ENCODE measurements at places on chromosomes 4 and X.

GRCh38 chr4:149534779-149535178 lies 280.9 kb downstream of the IQCM start:
- no peak for DNase-seq

- DNase-seq = no peak
These were observed 16.2 kb downstream of the HPF1 start for GRCh38 chr4:169741569-169741968.

DNA sequence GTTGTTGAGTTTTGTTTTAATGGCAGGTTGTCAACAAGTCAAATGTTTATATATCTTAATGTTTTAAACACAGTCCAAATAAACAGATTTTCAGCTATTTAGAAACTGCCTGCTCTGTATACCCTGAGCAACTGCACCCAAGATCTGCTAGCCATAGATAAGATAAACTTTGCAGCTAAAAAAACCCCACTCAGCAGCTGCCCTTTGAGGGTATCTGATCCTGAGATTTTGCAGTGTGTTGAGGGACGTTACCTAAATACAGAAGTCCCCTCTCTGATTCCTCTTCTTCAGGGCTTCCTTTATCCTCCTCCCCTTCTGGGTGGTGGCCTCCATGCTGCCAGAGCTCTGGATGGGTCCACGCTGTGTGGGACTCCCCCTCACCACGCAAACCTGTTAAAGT lies 11.0 kb upstream of the FGG start:
- DNase-seq = no peak

- no peak for DNase-seq
These were observed 58.0 kb downstream of the STAP1 start for GRCh38 chr4:67616478-67616877.

- DNase-seq = no peak
These were observed 85.9 kb upstream of the PAQR3 start for GRCh38 chr4:79025170-79025569.

DNA sequence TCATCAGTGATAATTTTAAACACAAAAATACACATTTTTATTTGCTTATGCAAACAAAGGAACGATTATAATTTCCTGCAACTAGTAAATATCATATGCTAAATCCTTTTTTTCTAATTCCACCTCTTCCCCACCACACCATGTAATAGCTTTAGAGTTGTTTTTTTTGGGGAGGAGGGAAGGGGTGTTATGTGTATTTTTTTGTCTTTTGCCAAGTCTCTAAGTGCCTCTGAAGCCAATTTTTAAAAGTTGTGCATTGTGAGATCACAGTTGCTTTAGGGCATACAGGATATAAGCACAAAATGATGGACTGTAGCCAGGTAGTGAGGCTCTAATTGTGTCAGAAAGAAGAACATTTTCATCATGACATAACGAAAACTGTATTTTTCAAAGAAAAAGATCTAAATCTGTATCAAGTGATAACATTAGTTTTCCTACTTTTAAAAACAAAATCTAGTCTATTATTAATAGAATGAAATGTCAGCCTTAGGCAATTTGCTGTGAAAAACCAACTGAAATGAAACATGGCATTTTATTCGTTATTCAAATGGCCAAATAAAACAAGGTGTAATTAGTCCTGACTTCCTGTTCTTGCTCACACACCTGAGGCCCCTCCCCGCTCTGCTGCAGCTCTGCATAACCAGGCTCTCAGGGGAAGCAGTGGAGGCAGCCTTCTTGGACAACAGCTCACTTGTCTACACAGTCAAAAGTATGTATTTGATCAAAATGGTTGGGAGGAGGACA lies 157.4 kb downstream of the PALLD start:
- DNase-seq = no peak

DNA sequence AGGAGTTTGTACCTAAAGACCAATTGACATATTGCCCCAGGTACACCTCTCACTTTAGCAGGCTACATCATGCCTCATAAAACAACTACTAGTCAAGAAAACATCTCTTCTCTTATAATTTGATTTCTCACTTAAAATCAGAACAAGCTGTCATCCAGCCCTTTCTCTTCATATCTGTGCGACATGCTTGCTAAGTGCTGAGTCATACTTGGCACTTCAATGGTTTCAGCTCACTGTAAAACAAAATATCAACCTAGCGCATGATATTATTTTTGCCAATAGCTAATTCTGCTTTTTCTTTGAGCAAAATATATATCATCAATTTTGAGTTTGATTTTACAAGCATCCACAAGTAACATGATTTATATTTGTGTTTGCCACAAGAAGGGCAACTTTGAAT lies 27.9 kb upstream of the FUNDC1 start:
- DNase-seq = no peak

DNA sequence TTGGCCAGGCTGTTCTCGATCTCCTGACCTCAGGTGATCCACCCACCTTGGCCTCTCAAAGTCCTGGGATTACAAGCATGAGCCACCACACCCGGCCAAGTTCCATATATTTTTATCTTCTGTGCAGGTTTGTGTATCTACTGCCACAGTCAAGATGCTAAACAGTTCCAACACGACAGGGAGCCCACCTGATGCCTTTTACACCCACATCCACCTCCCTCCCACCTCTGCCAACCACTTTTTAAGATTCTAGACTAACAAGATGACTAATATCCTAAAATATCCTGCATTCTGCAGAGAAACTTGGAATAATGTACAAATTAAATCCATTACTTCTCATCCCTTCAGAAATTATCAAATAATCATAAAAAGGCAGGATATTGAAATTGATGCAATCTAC lies 19.3 kb upstream of the RPL34 start:
- no peak for DNase-seq

- no peak for DNase-seq
These were observed 637.9 kb downstream of the ADGRL3 start for GRCh38 chr4:61838072-61838471.

DNA sequence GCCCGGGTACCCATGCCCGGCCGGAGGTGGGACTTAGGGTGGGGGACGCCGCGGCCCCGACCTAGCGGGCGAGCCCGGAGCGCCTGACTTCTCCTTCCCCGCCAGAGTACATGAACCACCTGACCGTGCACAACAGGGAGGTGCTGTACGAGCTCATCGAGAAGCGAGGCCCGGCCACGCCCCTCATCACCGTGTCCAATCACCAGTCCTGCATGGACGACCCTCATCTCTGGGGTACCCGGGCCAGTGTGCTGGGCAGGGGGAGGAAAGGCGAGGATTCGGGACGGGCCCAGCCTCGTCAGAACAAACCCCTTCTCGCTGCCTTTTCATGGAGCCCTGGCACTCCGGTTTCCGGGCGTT lies 622 bp downstream of the TAFAZZIN start:
- peak; percentile 49 for DNase-seq

DNA sequence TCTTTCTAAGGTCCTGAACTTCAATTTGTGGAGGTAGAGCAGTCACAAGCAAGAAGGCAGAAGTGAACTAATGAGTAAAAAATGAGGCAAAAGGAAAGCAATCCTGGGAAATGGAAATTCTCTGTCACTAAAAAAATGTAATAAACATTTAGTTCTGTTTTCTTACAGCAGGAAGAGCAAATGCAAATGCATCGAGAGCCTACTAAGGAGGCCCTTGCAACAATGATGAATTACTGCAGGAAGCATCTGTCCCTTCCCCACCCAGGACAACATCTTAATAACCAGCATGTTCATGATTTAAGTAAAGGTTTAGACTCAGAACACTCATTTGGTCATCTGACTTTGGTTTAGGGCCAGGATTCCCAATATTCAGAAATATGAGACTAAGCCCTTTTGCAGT lies 341.4 kb upstream of the NOCT start:
- no peak for DNase-seq

DNA sequence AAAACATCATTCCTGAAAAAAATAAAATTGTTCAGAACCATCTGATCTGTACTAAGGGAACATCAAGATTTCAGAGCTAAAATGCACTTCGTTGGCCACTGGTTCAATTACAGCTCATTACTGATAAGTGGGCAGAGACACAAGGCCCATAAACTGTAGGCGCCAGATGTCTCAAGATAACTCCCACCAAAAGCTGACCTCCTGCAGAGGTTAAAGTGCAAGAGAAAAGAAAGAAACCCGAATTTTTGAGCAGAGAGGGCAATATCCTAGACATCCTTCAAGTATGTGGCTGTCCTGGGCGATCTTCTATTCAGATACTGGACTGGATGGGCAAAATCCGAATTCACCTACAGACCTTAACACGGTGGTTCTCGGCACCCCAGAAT lies 660 bp downstream of the GEMIN8 start:
- DNase-seq = no peak

DNA sequence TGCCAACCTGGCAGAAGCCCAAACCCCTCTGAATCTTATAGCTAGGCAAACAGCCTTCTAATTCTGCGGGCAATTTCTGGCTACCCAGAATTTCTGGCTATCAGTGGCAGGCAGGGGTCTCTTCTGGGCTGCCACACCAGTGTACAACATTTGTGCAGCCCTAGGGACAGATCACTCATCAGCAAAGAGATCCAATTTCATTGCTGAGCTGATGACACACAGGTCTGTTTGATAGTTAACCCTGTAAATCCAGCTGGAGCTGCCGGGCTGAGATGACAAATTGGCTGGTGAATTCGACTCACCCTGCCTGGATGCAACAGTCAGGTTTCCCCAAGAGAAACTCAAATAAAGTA lies 2.4 kb downstream of the MID1 start:
- DNase-seq = no peak
